ENCODE measurements at places on chromosomes 12 and 14.

DNA sequence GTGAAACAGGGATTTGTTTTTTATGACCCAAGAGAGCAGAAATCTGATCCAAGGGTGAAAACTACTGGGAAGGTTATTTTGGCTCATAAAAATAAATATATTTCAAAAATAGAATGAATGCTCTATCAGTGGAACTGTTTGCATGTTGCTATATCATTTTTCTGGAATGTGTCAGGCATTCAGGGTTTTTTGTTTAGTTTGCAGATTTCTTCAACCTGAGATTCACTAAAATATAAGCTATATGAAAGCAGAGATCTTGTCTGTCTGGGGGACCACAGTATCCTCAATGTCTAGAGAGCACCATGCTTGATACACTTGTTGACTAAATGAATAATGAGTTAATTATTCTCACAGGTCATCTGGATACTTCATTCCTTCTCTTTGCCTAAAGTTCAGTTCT lies 165.1 kb downstream of the NUBPL start:
- no peak for DNase-seq

DNA sequence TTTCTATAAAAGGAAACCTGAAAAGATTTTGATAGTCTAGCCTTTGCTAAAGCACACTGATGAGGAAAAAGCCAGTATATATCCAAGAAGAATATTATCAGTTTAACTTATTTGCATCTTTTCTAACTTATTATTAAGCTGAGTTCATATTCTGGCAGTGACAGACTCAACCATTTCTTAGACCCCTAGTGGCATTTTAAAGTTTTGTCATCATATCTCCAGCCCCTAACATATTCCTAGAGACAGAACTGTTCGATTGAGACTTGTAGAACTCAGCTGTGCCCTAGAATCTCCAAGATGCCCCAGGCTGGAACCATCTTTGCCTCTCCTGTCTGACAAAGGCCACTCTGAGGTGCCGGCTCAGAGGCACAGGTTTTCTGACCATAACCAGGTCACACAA lies 365.6 kb downstream of the NELL2 start:
- no peak for DNase-seq

- peak; percentile 76 for DNase-seq
These were observed 910.0 kb downstream of the TMEM121 start for GRCh38 chr14:106436310-106436905.

GRCh38 chr14:22002860-22003284 lies 329.3 kb upstream of the OR4E1 start:
- DNase-seq: peak; percentile 42

- no peak for DNase-seq
These were observed 136.1 kb downstream of the ANO2 start for GRCh38 chr12:5808981-5809380.

- DNase-seq: no peak
These were observed 86.2 kb downstream of the IGF1 start for GRCh38 chr12:102394200-102394599.

- no peak for DNase-seq
These were observed 938 bp upstream of the MAX start for GRCh38 chr14:65103150-65103760.

GRCh38 chr14:95132760-95133159 lies 24.6 kb downstream of the DICER1 start:
- DNase-seq: no peak

GRCh38 chr12:51033457-51034089 lies 7.4 kb upstream of the SLC11A2 start:
- DNase-seq: no peak

GRCh38 chr14:98792171-98792570 lies 479.8 kb downstream of the BCL11B start:
- DNase-seq: no peak

- no peak for DNase-seq
These were observed 212.6 kb downstream of the SLC16A7 start for GRCh38 chr12:59808317-59808910.

DNA sequence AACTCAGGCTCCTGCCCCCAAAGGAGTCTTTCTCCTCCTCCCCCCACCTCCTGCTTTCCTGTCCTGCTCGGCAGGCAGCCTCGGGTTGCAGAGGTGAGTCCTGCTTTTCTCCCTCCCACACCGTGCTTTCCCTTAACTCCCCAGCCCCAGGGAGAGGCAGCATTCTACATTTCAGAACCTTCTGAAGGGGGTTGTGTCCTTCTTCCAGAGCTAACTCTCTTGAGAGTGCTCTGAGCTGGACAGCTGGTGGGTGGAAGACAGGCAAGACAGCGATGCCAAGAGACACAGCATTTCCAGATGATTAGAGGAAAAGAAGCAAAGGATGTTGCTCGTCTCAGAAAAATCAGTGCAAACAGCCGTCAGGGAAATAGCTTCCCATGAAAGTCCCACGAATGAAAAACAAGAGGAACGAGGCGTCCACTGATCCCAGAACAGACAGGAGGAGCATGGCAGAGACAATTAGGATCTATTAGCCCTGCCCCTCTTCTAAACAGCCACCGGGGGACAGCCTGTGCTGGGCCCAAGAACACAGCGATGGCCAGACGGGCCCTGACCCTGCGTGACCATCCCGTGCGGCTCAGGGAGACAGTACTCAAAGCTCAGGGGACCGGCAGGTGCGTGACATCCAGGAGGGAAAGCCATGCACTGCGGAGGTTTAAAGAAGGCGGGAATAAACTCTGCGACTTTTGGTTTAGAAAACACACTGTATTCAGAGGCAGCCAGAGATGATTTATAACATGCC lies 216.5 kb upstream of the RTL1 start:
- no peak for DNase-seq

- no peak for DNase-seq
These were observed 874 bp upstream of the RNU6-8 start for GRCh38 chr14:32203928-32204357.

- DNase-seq: no peak
These were observed 41.3 kb upstream of the BCL7A start for GRCh38 chr12:121980191-121980891.

DNA sequence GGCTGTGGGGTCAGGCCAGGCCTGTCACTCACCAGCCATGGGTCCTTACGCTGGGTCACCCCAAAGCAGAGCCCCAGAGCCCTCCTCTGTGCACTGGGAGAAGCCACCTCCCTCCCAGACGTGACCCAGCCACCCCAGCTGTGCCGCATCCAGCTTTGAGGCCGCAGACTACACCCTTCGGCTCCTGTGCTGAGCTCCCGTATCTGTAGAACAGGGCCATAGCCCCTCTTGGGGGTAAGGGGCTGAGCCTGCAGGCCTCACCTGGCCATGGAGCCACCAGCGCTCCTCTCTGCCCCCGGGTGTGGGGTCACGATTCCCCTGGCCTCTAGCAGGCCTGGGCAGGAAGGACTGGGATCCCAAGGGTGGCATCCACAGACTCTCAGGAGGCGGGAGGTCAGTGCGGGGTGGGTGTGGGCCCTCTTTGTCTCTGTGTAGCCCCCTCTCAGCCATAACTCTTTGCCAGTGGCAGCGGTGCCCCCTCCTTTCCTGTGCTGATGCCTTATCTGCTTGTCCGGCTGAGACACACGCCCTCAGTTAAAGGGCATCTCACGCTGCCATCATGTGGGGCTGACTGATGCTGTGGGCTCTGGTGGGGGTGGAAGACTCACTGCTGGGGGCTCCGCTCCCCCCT lies 16.3 kb downstream of the ASPG start:
- DNase-seq: no peak

GRCh38 chr14:90968025-90968424 lies 92.4 kb downstream of the RPS6KA5 start:
- no peak for DNase-seq

DNA sequence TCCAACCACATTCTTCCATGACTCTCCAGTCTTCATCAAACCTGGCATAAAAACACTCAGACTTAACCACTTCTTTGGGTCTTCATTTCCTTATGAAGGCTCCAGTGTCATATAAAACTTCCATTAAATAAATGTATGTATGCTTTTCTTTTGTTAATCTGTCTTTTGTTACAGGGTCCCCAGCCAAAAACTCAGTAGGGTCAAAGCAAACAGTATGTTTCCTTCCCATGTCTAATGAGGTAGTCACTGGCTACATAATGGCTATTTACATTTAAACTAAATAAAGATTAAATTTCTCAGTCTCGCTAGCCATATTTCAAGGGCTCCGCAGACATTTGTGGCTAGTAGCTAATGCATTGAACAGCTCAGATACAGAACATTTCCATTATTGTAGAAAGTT lies 40.1 kb upstream of the STAB2 start:
- no peak for DNase-seq

DNA sequence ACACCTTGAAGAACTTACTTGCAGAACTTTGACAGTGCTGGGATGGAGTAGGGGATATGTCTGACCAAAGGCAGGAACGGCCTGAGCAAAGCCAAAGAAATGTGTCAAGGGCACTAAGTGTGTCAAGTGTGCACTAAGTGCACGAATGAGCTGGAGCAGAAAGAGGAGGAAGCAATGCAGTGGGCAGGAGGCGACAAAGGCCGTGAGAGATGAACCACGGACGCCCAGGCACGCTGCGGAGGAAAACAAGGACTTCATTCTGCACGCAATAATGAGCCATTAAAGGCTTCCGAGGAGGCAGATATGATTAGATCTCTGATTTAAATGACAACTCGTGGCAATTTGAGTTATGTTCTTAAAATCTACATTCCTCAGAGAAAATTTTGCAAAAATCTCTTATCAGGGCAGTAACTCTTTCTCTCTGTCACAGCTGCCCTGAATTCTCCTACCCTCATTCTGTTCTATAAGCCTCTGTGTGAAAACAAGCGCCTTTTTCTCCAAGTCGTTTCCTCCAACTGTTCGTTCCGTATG lies 25.3 kb downstream of the GRIN2B start:
- DNase-seq: no peak

- DNase-seq: no peak
These were observed 1.6 kb downstream of the PHLDA1 start for GRCh38 chr12:76029982-76030340.

DNA sequence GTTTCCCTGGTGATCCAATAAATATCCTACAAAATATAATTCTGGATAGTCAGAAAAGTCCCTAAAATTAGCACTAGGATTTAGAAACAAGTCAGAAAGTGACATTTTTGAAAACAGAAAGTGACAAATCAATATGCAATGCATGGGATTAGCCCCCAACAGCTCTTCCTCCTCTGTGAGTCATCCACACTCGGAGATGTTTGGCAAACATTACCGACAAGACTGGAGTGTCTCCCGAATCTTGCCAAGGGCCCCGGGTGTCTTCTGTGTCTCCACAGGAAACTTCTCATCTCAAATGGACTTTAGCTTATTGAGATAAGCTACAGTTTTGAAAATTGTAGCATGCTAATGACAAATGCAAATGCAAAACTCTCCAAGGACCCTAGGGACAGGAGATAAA lies 398.9 kb upstream of the CCDC196 start:
- DNase-seq: no peak

DNA sequence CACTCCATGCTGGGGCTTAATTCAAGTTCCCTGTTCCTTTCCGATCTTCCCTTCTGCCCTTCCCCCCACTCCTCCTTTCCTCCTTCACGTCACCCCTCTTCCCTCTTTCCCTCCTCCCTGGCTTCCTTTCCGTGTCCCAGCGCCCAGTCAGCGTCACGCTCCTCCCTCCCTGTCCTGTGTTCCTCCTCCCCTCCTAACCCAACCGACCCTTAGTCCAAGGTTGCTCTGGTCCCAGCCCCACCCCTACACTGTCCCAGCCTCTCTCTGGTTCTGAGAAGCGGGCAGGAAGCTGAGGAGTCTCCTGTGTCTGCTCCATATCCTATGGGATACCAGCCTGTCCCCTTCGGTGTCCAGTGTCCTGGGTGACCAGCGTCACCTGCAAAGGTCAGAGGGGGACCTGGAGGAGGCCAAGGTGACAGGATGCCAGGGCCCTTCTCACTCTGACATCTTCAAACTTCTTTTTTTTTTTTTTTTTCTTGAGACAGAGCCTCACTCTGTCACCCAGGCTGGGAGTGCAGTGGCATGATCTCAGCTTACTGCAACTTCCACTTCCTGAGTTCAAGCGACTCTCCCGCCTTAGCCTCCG lies 56.2 kb upstream of the TSPAN9 start:
- no peak for DNase-seq

DNA sequence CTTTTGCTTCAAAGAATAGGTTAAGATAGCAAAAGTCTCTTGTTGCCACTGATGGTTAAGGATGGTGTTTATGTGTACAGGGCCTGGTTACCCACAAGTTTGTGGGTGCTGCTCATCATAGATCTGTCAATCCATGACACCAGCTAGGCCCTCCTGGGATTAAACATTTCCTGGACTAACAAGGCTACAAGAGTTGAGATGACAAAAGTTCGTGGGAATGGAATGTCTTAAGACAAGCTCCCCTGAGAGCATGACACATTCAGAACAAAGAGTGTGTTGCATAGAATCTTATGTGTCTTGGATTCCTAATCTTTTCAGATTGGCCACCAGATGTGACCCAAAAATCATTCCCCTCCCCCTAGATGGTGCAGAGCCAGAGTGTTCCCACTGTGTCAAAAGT lies 592.5 kb upstream of the USP15 start:
- no peak for DNase-seq

GRCh38 chr12:54173066-54173726 lies 15.6 kb downstream of the SMUG1 start:
- DNase-seq: no peak

- DNase-seq: no peak
These were observed 58.5 kb downstream of the GPR135 start for GRCh38 chr14:59406454-59407245.

- no peak for DNase-seq
These were observed 32.1 kb upstream of the SLC38A1 start for GRCh38 chr12:46300910-46301309.

DNA sequence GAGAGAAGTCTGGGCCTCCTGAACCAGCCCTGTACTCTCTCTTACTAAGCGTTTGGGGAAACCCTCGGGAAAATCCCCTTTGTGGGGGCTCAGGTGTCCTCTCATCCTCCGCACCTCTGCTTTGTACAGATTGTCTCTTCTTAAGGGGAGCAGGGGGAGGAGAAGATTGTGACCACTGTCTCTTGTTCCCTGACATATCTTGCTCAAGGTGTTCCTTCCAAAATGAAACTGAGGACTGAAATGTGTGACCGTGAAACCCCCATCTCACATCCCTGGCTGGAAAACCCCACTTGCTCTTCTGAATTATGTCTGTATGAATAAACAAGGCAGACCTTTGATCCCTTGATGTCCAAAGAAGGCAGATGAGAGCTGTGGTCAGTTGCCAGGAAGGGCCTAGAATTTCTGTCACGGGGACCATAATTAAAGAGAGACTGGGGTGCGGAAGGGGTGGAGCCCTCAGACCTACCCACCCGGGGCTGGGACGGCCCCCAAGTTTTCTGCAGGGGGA lies 369.8 kb downstream of the AACS start:
- no peak for DNase-seq

DNA sequence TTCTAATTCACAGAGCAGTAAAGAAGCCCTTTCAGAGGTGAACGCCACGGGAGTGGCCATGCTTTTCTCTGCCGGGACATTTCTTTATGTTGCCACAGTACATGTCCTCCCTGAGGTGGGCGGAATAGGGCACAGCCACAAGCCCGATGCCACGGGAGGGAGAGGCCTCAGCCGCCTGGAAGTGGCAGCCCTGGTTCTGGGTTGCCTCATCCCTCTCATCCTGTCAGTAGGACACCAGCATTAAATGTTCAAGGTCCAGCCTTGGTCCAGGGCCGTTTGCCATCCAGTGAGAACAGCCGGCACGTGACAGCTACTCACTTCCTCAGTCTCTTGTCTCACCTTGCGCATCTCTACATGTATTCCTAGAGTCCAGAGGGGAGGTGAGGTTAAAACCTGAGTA lies 26.2 kb upstream of the PLEKHD1 start:
- no peak for DNase-seq
